ENCODE measurements at places on chromosomes 13 and 19. TPM values are rescaled to one million over a fixed set of nuclear protein-coding genes. Genes with fewer than 3 reads are reported as not detected.

Gene ZNF653
- total RNA-seq, result 5.0 TPM

Gene PEG3
- not detected for total RNA-seq

Gene KLK2
- total RNA-seq, result not detected

Gene GJB6
- not detected for total RNA-seq

Gene LRRC63
- total RNA-seq, result not detected

Gene RGL3
- total RNA-seq, result 3.0 TPM

Gene ACP5
- total RNA-seq, result 0.28 TPM

Gene GTF2F2
- total RNA-seq, result 21.7 TPM

Gene OR7C1
- not detected for total RNA-seq

Gene ZFP28
- 3.5 TPM for total RNA-seq

Gene RAB3A
- total RNA-seq, result 0.77 TPM

Gene HCN2
- 38.3 TPM for total RNA-seq

Gene CCL25
- total RNA-seq, result not detected

Gene C19orf73
- 2.4 TPM for total RNA-seq

Gene GAPDHS
- total RNA-seq, result not detected

Gene DUS3L
- total RNA-seq, result 26.6 TPM

Gene CYP4F2
- total RNA-seq, result 0.07 TPM

Gene NKG7
- total RNA-seq, result not detected

Gene CCDC122
- total RNA-seq, result 1.7 TPM

Gene SPACA6
- 12.7 TPM for total RNA-seq

Gene PSPN
- 0.67 TPM for total RNA-seq

Gene SPPL2B
- total RNA-seq, result 20.8 TPM

Gene MUC16
- 0.02 TPM for total RNA-seq

Gene CASP14
- total RNA-seq, result not detected

Gene ZNF835
- total RNA-seq, result not detected

Gene ENOX1
- total RNA-seq, result 1.3 TPM

Gene IGFL2
- total RNA-seq, result 1.3 TPM

Gene CBARP
- 4.6 TPM for total RNA-seq

Gene PRSS57
- total RNA-seq, result not detected

Gene SYNGR4
- 4.6 TPM for total RNA-seq

Gene RFPL4AL1
- not detected for total RNA-seq

Gene ZNF823
- total RNA-seq, result 3.0 TPM

Gene NAA16
- total RNA-seq, result 7.6 TPM

Gene GPR183
- not detected for total RNA-seq

Gene LACC1
- total RNA-seq, result 3.1 TPM

Gene TUBB4A
- total RNA-seq, result 6.5 TPM

Gene LRRC4B
- total RNA-seq, result 0.40 TPM

Gene HCST
- 0.44 TPM for total RNA-seq

Gene ZNF266
- total RNA-seq, result 3.2 TPM

Gene ZNF837
- total RNA-seq, result 1.3 TPM

Gene TYROBP
- total RNA-seq, result not detected

Gene CYP4F8
- total RNA-seq, result not detected

Gene ATP1A3
- total RNA-seq, result 4.1 TPM

Gene PGLYRP1
- not detected for total RNA-seq

Gene LGALS4
- total RNA-seq, result 0.74 TPM

Gene GZMM
- total RNA-seq, result 0.56 TPM

Gene NECTIN2
- 79.7 TPM for total RNA-seq

Gene ODAD3
- 0.49 TPM for total RNA-seq

Gene PRR20C
- not detected for total RNA-seq

Gene COL5A3
- 2.6 TPM for total RNA-seq

Gene ZNF709
- not detected for total RNA-seq

Gene FGF21
- total RNA-seq, result not detected

All from A549 treated with Mapracorat at 1 μM for 4 hours (cell line).